ENCODE measurements at places on chromosomes 13 and 19.

DNA sequence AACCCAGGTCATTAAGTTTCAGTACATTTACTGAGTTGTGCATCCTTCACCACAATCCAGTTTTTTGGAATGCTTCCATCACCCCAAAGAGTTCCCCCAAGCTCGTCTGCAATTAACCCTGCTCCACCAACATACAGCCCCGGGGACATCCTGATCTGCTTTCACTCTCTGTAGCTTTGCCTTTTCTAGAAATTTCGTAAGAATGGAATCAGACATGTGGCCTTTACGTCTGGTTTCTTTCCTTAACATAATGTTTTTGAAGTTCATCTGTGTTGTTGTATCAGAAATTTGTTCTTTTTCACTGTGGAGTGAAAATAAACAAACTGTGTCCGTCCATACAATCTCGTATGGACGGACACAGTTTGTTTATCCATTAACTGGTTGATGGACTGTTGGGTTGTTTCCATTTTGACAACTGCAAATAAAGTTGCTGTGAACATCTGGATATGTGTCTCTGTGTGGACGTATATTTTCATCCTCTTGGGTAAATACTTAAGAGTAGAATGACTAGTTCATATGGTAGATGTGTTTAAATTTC lies 2.9 kb downstream of the KLHL26 start:
- DNase-seq = no peak

- no peak for DNase-seq
These were observed 127.5 kb downstream of the SIPA1L3 start for GRCh38 chr19:38034492-38034860.

DNA sequence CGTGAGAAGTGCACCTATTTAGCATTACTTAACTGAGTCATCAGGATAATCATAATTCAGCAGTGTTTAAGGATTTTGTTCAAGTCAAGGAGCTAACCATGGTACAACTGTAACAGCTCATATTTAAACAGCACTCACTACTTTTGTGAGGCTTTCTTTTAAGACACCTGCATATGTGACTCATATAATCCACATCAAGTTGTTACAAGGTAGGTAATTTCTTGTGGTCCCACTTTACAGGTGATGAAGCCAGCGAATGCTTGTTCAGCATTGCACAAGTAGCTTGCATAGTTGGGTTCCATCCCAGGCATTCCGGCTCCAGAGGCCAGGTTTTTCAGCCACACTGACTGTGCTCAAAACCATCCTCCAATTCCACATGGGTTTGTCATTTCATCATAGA lies 569.2 kb downstream of the MYO16 start:
- no peak for DNase-seq

DNA sequence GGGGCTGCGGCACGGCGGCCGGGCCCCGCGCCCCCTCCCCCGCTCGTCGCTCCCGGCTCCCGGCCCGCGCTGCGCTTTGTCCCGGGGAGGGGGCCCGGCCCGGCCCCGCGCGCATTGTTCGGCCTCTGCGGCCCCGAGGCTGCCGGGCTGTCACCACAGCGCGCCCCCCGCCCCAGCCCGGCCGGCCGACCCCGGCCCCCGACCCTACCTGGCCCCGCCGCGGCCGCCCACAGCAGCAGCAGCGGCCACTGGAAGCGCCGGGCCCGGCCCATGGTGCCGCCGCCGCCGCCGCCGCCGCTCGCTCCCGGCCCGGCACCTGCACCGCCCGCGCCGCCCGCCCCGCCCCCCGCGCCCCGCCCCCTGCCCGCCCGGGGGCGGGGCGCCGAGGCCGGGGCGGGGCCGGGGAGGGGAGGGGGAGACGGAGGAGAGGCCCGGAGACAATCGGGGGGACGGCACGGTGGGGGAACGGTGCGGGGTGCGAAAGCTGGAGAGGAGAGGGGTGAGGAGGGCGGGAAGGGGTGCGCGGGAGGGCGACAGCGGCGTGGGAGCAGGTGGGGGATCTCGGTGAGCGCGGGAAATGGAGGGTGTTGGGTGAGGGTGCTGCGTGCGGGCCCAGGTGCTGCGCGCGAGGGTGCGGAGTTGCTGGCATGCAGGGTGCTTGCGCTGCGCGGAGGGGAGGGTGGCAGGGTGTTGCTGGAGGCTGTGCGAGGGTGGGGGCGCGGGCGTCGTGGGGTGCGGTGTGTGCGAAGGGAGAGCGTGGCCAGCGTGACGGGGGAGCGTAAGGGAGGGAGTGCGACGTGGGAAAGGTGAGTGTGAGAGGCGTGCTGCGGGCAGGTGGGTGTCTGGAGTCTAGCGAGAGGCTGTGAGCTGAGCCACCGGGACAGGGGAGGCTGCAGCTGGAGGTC lies at the start of gene CADM4:
Gene CADM4, minus strand, starts transcription at position 332 of the 905 bp plus-strand sequence. Its CDS starts 60 bp downstream, at position 272.
- no peak for DNase-seq

GRCh38 chr19:51097166-51097738 lies 11.0 kb downstream of the CTU1 start:
- no peak for DNase-seq

DNA sequence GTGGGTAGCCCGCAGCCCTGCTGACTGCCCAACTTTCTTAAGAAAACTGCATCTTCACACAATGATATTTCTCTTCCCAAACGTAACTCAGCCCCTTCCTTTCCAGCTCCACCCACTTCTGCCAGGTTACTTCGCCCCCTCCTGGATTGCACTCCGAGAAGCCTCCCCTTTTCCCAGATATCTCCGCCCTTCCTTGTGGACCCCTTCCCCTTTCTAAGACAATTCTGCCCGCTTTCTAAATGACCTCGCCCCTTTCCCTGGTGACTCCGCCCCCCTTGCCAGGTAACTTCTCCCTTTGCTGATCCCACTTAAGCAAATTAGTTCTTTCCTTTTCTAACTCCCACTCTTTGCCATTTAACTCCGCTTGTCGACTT lies 2.6 kb downstream of the VSIG10L start:
- DNase-seq = no peak

- no peak for DNase-seq
These were observed 12.8 kb upstream of the C19orf12 start for GRCh38 chr19:29727906-29728305.

DNA sequence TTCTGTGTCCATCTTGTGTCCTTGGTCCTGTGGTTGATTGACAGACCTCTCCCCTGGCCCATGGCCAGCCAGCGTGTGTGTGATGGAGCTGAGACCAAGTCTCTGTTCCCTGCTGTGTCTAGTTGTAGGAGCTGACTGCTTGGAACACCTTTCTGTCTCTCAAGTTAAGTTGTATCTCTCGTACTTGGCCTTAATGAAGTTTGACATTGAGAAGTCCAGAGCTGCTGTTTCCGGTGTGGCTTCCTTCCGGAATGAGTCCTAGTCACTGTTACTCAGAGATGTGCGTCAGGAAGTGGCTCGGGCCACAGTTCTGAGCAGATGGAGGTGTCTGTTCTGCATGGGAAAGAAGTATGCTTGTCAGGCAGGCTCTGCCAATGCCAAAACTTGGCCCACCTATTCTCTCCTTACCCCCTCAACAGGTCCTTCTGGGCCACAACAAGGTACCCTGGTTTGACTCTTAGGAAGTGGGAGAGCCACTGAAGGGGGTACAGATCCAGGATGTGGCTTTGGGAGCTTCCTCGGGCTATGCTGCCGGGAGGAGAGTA lies 54.3 kb downstream of the GATAD2A start:
- DNase-seq = no peak

GRCh38 chr13:111304603-111305289 lies 15.7 kb upstream of the TEX29 start:
- DNase-seq = no peak

- no peak for DNase-seq
These were observed 243.4 kb downstream of the ENOX1 start for GRCh38 chr13:43543331-43543730.

DNA sequence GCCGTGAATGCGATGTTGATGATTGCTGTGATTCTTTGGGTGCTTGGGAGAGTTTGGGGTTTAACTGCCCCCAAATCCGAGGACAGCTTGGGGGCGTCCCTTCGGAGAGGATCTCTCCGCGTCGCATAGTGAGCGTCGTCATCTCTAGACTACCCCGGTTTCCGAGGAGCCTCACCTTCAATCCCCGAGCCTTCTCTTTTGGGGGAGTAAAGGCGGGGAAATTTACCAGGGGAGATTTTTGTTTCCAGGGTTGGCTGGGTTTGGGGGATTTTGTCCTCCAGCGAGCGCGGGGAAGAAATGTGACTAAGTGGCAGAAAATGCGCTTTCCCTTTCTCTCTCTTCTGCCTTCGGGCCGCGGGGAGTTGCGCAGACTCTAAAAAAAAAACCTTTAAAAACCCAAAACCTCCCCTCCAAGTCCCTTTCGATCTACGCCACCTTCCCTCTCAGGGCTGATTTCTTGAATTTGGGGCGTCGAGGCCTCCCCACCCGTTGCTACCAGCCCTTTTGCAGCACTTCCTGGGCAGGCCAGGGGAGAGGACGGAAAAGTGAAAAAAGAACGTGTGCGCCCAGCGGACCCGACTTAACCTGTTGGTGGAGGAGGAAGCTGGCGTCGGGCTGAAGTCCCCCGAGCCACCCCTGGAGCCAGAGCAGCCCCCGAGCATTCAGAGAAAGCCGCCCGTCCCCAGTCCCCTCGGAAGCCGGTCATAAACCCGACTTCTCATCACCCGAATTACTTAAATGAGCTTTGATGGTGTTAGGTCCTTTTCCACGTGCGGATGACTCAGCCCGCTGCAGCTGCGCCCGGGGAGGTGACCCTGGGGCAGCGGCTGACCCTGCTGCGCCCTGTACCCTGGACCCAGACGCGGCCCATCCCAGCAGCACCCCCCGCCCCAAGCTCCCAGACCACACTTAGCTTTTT lies 17.7 kb downstream of the NFIX start:
- no peak for DNase-seq

DNA sequence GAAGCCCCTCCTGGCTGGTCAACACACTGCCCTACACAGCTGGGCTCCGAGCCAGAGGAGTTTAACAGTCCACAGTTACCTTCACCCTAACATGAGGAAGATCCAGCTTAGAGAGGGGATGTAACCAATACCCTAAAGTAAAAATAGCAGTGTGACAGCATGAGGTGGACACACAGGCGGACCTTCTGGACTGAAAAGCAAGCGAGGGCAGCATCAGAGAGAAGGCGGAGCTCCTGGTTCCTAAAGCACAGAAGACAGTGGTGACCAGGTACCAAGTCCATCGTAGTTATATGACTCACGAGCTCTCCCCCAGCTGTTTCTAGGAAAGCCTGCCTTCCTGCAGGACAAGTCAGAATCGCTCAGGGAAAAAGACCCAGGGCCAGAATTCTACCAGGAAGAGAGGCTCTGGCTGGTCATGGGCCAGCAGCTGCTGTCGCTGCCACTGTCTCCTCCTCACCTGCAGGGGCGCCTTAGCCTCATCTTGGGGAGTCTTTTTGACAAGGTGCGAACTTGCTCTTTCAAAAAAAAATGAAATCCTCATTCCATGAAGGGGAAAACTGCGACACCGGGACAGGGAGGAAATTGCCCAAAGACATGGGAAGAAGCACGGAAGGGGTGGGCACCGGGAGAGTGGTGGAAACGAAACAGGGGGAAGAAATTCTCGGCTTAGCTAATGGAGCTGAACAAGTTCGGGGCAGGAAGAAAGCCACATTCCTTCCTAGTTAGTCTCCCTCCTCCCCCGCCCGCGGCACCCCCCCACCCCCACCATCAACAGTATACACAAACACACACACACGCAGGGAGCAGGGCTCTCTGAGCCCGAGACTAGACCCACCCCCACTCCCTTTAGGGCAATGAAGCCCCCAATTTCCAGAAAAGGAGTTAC lies 1.7 kb downstream of the ELL start:
- no peak for DNase-seq

- no peak for DNase-seq
These were observed 5.6 kb upstream of the FOSB start for GRCh38 chr19:45462174-45462573.

- no peak for DNase-seq
These were observed 100.2 kb upstream of the SIAH3 start for GRCh38 chr13:45951724-45952123.
